ENCODE measurements at places on chromosomes 11 and 22.

DNA sequence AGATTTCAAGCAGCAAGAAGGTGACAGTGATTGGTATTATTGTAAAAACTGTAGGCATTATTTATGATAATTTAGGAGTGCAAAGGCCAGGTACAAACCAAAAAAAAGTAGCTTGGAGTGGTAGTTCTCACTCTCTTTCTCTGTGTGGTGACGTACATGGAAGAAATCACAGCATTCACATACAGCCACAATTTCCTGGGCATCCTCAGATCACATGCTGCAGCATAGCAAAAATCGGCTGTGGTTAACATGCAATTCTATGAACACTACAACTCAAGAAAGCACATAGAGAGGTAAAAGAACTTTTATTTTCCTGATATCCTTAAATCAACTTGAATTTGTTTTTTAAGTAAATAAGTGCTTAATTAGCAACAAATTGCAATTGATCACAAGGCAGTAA lies 875.8 kb downstream of the DLG2 start:
- no peak for DNase-seq

DNA sequence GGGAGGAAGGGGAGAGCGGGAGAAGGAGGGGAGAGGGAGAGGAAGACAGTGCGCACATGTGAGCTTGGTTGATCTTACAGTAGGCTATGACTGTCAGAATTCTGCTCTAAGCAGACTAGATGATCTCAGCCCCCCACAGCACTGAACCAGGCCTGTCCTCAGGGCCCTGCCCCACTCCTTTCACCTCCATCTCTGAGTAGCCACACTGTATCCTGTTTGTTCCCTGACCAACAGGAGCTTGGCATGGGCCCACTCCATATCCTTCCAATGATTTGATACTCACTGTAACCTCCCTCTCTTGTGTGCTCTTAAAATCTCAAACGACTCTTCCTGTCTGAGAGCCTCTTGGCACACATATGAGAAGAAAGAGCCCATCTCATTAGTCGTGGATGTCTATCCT lies 86.1 kb upstream of the PARVA start:
- no peak for DNase-seq

DNA sequence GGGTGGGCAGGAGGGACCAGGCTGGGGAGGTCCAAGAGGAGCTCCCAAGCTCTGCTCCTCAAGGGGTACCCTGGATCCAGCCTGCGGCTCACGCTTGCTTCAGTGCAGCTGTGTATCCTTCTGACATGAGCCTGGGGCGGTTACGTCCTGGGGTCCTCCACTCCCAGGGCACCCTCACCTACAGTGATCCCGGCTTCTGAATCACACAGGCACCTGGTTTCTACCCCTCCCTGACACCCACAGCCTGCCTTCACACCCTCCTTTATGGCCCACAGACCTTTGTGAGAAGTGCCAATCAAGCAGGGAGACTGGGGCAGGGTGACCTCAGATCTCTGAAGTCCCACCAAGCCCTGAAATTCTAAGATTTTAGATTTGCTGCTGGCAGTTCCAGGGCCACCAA lies 1.5 kb downstream of the MPST start:
- no peak for DNase-seq

DNA sequence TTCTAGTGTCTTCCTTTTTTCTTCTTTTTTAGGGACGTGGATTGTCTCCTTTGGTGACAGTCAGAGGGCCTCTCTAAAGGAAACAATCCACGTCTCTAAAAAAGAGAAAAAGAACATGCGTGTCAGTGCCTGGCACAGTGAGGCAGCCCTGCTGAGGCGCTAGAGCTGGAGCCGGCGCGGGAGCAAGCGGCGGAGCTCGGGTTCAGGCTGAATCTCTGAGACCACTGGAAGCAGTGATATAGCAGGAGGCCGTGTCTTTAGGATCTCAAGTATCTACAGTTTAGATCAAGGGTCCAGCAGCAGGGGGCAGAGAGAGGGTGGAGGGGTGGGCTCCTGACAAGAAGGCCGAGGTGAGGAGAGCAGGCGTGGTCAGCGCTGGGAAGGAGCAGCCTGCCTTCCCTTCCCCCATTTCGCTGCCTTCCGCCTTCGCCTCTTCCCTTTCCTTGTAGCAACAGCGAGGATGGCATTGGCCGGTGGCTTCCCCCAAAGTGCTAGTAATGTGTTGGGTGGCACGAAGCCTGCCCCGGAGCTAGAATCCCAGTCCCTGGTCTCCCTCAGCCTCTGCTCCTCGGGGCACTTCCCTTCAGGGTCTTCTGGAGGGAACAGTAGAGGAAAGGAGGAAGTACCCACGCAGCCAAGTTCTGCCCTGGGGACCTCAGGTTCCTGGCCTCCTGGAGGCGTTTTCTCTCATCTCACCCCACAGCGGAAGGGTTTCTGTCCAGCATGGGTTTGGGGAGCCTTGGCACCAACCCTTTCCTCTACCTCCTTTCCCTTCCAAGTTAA lies 28.2 kb upstream of the RAB1B start:
- no peak for DNase-seq

- peak; percentile 59 for DNase-seq
Observed at GRCh38 chr22:38452373-38453065, 2.5 kb downstream of the KCNJ4 start.

- no peak for DNase-seq
Observed at GRCh38 chr11:123116486-123116885, 54.5 kb upstream of the HSPA8 start.

DNA sequence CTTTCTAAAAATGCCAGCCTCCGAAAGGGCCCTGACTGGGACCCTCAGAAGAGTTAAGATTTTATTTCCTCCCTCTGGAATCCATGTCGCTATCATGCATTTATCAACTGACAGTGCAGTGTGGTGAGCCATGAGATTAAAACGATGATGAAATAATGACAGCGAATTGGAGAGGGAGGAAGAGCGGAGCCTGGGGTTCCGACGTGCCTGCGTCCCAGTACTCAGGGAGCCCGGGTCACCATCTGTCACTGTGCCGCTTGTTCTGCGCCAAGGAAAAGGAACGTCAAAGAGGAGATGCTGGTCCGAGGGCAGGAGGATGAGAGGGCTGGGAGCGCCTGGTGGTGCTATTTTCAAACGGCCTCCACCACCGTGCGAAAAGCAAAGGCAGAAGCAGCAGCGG lies 46.2 kb downstream of the MACROD1 start:
- DNase-seq: peak; percentile 76

DNA sequence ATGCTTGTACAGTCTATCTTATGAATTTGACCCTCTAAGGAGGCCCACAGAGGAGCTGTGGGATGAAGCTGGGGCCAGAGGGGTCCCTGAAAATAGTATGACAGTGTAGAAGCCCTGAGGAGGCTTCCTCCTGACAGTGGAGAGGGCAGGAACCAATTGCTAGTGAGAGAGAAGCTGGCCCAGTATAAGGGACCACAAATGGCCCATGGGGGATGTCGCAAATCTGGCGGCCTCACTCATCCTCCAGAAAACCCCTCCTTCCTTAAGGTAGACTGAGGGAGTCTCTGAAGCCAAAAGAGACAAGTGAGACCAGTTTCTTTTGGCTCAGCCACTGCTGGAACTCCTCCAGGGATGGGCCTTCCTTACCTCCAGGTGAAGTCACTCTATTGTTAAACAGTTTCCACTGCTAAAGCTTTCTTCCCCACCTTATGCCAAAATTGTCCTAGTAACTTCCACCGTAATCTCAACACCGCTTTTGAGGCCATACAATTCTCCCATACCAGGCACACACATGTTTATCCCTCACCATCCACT lies 17.8 kb upstream of the CASTOR1 start:
- DNase-seq: no peak

- no peak for DNase-seq
Observed at GRCh38 chr11:57434640-57435546, 8.0 kb upstream of the SLC43A3 start.

DNA sequence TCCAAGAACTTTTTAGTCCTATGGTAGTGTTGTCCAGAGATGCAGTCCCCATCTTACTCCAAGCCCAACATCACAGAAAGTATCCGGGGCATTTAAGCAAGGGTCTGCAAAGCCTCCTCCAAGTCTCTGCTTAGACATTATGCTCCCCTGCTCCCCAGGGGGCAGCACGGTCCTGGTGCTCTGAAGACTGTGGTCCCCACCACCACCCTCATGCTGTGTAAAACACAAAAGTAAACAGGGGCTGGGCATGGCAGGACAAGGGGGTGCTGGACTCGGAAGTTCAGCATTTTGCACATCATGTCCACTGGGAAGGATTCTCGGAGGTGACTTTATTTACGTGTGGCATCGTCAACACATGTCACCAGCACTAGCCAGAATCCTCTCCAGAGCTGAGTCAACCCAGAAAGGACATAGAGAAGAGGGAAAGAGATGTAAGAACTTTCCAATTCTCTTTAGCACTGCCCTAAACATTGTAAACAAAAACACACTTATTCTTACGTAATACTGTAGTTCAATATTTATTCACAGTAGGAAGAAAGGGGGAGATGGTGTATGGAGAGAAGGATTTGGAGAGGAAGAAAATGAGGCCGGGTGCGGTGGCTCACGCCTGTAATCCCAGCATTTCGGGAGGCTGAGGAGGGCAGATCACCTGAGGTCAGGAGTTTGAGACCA lies 37.7 kb downstream of the TCIRG1 start:
- no peak for DNase-seq
